ENCODE measurements at places on chromosomes 13 and 19.

- DNase-seq = no peak
Measured at GRCh38 chr13:56864451-56864850, 276.3 kb upstream of the PRR20A start.

DNA sequence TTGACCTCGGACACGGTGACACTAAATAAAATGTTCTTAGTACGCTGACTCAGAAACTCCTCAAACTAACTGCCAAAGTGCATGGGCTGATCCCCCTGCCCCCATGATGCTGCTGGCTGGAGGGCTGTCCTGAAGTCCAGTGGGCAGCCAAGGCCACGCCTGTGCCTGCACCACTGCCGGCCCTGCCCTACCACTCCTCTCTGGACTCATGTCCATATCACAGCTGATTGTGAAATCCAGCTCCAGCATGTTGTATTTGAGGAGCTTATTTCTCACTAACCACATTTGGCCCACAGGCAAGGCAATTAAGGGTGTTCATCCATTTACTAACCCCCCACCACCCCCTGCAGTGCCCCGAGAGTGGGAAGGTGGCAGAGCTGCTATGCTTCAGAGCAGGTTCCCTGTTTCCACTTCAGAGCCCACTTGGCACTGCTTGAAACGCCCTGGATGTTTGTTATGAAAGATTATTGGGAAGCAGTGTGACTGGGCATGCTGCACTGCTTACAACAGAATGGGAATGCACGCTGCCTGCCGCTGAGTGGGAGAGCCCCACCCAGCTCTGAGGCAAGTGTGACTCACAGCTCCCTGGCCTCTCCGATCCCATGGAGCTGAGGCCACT is 114.0 kb downstream of the UQCRFS1 start:
- DNase-seq = no peak

- DNase-seq = no peak
Measured at GRCh38 chr19:3065675-3066357, 3.5 kb upstream of the TLE5 start.

DNA sequence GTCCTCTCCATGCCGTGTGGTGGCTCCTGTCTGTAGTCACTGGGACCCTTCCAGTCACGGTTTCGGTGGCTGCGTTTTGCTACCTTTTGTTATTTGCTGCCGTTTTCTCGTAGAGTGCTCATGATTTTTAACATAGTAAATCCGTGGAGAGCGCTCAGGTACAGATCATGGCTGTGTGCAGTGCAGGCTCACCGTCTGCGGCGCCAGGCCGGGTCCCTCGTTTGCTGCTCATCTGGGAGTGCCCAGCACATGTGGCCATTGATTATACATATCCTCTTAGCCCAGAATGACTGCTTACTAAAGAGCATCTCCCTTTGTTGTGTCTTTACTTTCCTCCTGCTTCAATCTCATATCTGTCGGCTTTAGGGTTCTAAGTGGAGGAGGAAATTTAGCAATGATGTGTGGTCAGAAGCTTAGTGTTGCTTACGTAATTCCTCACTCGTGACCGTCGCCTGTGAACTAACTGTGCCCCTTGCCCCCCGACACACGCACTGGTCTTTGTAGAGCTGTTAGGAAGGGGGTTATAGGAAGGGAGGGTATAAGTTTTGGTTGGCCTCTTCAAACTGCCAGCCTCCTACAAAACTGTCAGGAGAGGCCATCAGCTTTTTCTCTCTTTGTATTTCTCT is 31.8 kb downstream of the TFDP1 start:
- no peak for DNase-seq

DNA sequence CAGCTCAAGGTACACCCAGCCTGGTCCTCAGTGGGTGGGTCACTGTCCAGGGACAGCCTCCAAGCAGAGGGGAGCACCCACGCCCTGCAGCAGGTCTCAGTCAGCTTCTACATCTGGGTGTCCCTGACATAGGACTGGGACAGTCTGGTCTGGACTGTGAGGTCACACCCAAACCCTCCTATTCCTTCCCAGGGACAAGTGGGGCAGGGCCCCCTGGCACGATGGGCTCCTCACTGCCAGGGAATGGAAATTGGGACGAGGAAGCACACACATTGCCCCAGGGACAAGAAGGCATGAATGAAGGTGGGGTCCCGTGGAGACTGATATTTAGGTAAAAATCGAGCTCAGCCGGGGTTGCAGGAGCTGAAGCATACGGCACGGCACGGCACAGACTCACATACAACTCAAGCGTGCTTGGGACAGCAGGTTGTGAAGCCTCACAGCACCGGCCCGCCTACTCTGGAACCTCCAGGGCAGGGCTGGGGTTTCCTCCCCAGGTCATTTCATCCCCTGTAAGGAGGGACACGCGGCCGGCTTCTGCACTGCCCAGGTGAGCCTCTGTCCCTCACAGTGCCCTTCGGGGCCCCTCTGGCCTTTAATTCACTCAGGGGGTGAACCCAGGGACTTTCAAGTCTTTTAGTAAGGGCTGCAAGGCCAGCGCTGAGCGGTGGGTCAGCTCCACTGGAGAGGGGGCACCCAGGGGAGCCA is 3.5 kb downstream of the PNMA8B start:
- no peak for DNase-seq

DNA sequence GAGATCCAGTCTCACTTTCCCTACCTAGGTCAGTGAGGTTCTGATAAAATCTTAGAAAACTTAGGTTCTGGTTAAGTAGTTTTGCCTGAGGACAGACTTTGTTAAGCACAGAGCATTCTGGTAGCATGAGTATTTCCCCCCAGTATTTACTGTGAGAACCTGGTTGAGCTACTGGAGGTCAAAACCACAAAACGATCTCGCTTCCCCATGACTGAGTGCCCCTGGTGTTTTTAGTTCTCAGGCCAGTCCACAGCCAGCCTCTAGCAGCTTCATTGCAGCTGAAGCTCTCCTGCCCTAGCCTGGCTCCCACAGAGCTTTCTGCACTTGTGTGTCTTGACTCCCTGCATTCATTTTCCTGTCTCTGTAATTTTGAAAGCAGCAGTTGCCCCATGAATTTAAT is 1138.2 kb downstream of the UQCRFS1 start:
- DNase-seq = no peak
